ENCODE measurements at places on chromosomes 1 and 21.

DNA sequence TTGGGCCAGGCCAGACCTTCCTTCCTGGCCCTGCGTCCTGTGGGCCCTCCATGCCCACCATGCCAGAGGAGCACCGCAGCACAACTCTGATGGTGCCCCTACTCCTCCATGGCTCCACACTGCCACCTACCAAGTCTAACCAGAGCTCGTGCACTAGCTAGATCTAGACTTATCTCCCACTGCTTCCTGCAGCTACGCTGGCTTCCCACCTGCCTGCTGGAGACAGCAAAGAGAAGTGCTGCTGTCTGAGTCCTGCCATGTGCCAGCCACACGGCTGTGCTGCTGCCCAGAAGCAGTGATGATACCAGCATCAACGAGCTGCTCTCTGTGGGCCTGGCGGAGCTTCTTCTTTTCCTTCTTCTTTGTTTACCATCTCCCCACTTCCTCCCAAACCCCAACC is 4.5 kb downstream of the GUCA2B start:
- no peak for DNase-seq

DNA sequence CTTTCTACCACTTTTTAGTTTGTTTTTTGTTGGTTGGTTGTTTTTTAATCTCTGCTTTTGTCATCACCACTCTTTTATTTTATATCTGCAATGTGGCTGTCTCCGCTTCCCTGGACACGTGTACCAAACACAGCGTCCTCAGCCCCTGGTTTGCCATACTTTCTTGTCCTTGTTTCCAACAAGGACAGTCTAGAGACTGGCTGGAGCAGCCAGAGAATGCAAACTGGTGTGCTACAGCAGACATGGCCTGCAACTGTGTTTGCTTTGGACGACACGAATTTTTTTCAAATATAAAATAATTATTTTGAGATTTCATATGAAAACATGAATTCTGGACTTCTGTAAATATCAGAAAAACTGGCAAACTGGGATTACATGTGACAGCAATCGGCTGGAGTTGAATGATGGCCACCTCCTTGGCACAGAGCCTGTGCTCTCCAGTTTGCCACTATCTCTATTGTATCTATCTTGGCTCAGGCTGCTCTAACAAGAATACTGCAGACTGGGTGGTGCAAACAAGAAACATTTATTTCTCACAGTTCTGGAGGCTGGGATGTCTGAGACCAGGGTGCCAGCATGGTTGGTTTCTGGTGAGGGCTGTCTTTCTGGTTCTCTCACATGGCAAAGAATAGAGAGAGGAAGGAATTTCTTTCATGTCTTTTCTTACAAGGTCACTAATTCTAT is 34.6 kb upstream of the POU2F1 start:
- no peak for DNase-seq

GRCh38 chr1:56578963-56579875 is at the start of gene PLPP3:
Gene PLPP3, minus strand, starts transcription at chr1:56579563. Its CDS starts 547 bp downstream, at chr1:56579016.
- DNase-seq = peak; percentile 8

GRCh38 chr21:30222724-30223123 is 6.8 kb upstream of the CLDN8 start:
- DNase-seq = no peak

GRCh38 chr1:200916152-200916551 is 21.5 kb downstream of the INAVA start:
- no peak for DNase-seq

DNA sequence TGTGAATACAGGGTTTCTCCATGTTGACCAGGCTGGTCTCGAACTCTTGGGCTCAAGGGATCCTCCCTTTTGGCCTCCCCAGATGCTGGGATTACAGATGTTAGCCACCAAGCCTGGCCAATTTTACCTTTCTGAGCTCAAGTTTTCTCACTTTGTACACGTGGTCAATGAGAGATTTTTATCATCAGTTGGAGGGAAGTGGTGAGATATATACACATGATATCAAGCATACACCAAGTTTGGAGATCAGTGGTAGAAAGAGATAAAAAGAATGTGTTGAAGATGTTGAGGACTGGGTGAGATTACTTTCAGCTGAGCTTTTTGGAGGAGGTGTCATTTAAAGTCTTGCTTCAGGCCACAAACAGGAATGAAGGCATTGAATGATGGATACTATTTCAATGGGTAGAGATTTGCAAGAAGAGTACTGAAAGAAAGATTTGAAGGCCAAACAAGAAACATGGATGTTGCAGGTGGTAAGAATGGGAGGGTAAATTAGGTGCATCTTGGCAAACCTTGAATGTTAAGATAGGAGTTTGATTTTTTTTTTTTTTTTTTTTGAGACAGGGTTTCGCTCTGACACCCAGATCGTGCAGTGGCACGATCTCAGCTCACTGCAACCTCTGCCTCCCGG is 3.0 kb upstream of the SESN2 start:
- no peak for DNase-seq

DNA sequence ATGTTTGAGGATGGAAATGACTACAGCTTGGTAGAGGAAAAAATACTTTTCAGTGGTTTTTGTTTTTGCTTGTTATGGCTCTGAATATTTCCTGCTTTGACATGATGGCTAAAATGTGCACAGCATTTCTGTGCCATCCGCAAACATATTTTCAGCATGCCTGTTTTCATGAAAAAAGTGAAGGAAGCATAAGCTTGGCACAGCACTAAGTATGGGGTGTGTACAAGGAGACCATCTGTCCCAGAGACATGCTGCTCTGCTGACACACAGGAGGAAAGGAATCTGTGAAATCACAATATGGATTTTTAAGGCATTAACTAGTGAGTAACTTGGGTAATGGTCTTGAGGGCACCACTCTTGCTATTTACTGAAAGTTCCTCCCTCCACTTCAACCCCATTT is 595.5 kb downstream of the RWDD3 start:
- no peak for DNase-seq

GRCh38 chr1:11520531-11521233 is 41.7 kb downstream of the DISP3 start:
- no peak for DNase-seq

- DNase-seq = no peak
Observed at GRCh38 chr1:101253976-101254674, 17.3 kb downstream of the S1PR1 start.

DNA sequence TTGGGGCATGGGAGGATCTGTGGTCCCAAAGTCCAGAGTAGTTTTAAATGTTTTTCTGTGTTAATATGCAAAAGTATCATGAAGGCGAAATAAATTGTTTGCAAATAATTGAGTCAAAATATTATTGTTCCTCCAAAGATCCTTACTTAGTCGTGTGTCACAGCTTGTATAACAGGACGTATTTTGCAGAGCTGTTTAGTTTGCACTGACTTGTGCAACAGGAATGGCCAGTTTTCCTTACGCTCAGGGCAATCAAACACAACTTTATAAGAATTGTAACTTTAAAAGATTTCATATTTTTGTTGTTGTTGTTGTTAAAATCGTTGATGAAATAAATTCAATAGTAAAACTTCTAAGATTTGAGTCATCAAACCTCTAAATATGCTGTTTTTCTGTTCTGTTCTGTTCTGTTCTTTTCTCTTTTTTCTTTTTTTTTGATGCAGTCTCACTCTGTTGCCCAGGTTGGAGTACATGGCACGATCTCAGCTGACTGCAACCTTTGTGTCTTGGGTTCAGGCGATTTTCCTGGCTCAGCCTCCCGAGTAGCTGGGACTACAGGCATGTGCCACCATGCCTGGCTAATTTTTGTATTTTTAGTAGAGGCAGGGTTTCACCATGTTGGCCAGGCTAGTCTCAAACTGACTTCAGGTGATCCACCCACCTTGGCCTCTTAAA is 60.6 kb downstream of the UCK2 start:
- DNase-seq = no peak

DNA sequence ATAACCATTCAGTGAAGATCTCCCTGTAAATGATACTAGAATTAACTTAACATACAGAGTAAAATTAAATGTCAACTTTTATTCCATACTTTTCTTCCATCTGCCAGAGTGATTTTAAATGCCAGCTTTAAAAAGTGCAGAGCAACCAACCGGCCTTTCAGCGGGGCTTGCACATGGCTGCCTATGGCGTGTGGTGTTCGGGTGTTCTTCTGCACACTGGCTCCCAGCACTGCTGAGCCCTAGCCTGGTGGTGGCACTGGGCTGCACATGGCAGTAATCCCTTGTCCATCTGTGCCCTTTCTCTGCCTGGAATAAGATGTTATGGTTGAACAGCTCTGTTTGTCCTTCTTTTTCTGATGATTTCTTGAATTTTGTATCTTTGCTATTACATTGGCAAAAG is 156.3 kb downstream of the SNX7 start:
- DNase-seq = no peak

- DNase-seq = no peak
Observed at GRCh38 chr1:4527819-4528218, 126.6 kb upstream of the AJAP1 start.

GRCh38 chr1:52920791-52921291 is 699 bp downstream of the ECHDC2 start:
- no peak for DNase-seq

DNA sequence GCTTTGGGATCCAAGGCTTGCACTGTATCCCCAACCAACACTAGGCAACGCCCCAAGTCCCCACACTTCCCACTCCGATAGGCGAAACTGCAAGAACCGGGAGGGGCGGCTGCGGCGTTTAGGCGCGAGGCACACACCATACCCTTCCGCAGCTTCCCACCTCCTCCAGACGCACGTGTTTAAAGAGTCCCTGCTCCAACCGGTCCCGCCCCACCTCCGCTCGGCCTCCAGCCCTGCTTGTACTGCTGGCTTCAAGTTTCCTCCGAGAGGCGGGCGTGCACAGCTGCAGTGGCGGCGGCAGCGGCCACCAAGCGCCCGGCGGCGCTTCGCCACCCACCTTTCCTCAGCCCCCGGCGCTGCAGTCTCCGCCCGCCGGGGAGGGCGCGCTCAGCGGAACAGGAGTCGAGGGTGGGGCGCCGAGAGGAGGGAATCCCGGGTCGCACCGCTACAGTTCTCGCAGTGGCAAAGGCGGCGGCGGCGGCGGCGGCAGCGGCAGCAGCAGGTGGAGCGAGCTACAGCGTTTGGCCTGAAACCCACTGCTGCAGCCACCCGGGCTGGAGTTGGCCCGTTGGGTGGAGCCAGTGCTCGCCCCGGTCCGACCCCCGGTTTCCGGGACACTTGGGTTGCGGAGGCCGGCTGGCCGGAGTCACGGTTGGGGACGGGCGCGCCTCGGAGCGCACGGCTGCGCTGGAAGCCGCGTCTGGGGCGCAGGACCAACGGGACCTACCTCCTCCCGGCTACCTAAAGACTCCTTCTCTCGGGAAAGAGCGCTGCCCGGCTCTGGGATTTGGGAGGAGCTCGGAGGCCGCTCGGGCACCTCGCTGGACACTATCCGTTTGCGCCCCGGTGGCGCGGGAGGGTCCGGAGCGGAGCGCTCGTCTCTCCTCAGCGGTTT is at the start of gene CNIH3:
TSS of gene CNIH3 (plus strand) at position 457 of the 895 bp plus-strand sequence. CDS start 858 bp downstream, outside the sequence.
- no peak for DNase-seq

GRCh38 chr1:41319106-41319755 is 42.0 kb upstream of the FOXO6 start:
- DNase-seq = no peak

DNA sequence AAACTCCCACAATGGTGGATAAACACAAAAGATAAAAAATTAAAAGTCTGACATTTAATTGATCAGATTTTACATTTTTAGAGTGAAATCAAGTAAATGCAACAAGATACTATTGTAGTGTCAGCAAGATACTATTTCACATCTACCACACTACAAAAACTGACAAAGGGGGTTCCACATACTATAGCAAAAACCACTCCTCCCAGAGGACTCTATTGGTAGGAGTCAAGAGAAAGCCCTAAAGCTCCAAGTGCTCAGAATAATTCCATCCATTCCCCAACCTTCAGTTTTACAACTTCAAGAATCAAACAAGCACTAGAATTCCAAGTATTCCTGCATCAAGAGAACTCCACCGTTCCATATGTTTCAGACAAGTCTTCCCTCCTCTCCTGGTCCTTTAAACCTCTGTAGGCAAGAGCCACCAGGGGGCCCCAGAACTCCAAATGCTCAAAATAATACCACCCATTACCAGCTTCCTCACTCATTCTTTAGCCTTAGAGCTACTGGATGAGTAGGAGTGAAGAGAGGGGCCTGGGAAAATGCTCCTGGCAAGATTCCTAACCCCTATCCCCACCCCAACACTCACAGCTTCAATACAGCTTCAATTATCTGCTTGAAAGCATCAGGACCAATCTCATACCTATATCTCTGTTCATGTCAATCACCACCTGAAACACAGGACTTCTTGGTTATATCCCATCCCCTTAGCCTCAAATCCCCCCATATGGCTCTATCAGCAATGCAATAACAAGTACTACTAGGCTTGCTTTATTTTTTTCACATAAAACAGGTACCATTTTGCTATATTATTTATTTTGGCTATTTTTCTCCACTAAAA is 9.9 kb downstream of the TOR1AIP2 start:
- no peak for DNase-seq

DNA sequence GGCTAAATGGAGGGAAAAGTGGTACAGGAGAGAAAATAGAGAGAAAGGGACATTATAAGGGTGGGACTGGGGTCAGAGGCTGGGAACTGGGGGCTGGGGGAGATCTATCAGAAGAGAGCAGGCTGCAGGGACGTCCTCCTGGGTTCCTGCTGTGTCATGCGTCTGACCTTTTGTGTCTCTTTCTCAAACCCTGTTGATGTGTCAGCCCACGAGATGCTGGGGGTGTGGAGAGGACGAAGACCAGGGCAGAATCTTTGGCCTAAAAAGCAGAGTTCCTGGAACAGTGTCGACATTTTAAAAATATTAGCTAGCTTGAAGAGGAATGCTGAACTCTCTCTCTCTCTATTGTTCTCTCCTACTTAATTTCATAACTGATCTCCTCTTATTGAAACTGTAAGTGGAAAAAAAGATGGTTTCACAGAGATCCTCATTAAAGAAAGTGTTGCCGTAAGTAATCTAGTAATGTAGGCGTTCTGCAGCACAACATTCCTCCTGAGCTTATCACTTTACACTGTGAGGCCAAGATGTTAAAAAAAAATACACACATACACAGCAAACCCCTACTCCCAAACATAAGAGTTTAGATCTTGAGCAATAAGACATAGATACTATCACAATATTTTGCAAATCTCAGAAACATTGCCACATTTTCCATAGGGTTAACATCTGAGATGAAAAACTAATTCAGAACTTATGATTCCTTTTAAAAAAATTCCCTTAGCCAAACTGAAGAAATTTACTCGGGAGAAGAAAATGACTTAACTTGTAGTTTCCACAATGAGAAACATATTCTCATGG is 52.6 kb downstream of the RUNX1 start:
- no peak for DNase-seq

- no peak for DNase-seq
Observed at GRCh38 chr21:28832013-28832714, 160.5 kb downstream of the LTN1 start.

DNA sequence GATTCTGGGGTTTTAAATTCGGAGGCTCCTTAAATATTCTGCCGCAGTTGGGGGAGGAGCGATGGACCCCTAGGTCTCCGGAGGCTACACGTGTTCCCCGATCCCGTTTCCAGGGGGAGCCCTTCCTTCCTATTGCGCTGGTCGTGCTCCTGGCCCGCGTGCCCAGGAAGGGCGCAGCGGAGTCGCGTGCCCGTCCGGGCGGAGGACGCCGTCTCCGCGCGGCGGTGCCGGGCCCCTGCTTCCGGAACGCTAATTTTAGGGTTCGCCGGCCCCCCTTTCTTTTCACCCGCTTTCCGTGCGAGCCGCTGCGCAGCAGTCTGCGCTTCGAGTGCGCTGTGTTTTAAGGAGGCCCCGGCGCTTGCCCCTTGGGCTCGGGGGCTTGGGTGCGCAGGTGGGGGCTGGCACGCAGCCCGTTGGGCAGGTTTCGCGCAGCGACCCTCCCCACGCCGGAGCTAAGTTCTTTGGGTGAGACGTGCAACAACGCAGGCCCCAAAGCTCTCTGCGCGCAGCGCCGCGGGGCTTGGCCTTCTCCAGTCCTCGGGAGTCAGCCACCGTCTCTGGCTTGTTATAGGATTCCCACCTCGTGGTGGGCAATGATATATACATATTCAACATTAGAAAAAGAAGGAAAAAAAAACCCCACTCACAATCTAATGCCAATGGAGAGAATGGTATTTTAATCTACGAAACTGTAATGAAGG is 43.5 kb upstream of the DNAJC6 start:
- DNase-seq = no peak

Data from esophagus squamous epithelium (tissue), 5 donors.